ENCODE measurements at places on chromosomes 3 and 15.

DNA sequence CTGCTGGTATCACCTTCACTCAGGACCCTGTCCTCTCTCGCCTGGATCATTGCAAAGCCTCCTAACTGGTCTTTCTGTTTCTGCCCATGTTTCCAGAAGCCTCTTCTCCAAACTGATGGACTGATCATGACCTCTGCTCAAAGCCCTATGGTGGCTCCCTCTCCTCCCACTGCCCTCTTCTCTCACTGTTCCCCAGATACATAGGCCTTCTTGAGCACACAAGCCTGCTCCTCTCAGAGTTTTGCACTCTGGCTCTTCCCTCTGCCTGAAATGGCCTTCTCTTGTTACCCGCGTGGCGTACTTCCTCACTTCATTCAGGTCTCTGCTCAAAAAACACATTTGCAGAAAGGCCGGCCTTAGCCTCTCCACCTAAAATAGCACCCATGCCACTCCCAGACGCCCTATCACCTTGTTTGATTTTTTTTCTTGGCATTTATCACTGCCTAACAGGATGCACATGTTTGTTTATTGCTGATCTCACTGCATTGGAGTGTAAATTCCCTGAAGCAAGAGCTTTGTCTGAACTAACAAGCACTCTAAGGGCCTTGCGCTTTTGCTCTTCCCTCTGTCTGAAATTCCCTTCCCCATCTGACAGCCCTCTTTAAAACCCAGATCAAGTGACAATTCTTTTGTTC is 1.4 kb upstream of the ETFA start:
- no peak for DNase-seq

DNA sequence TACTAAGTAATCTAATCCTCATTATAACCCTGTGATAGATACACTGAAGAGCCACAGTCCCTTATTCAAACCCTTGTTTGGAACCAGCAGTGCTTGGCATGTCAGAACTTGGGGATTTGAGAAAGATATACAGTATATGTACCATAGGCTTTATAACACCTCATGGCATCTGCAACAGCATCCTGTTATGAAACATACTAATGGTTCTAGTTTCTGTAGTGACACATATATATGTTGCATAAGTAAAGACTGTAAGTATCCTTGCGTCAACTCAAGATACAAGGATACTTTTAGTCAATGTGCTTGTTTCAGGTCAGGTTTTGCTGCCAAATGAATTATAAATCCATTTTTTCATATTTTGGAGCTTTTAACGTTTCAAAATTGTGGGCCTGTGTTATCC is 58.5 kb downstream of the CCNL1 start:
- no peak for DNase-seq

GRCh38 chr3:67362686-67363085 is 291.7 kb downstream of the SUCLG2 start:
- DNase-seq = no peak

DNA sequence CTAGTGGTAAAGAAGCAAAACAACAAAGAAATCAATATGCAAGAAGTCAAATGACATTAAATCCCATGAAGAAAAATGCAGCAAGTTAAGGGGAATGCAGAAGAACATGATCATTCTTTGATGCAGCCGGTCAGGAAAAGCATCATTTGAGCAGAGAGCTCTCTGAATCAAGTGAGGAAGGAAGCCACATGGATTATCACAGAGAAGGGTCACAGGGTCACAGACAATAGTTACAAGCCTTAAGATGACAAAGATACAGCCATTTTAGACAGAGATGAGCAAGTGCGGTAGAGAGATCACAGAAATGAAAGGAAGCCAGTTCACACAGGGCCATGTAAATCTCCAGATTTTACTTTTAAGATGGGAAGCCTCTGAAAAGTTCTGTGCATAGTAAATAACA is 43.9 kb downstream of the UBE3A start:
- no peak for DNase-seq

- DNase-seq = no peak
Observed at GRCh38 chr15:51107612-51108011, 12.9 kb upstream of the TNFAIP8L3 start.

DNA sequence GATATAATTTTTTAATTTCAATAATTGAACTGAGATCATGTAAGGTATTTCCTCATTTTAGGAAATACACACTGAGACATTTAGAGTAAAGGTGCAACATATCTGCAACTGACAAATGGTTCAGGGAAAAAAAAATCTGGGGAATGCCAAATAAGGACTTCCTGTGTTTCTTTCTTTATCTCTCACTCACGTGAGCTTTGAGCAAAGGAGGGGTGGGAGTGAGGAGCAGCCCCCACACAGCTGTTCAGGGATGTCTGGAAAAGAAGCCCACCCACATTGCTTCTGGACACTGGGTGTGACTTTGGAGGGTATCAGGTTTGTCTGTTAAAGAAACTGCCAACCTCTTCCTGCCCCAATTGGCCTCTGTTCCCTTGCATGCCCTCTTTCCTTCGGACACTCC is 5.6 kb upstream of the TP63 start:
- no peak for DNase-seq
